Stimulated activated CD4-positive, alpha-beta T cell treated with anti-CD3 and anti-CD28 coated beads, TNF-alpha, amount 100 ng/mL, for 24 hours (primary cell): ENCODE measurements at places on chromosomes 2 and 18.

DNA sequence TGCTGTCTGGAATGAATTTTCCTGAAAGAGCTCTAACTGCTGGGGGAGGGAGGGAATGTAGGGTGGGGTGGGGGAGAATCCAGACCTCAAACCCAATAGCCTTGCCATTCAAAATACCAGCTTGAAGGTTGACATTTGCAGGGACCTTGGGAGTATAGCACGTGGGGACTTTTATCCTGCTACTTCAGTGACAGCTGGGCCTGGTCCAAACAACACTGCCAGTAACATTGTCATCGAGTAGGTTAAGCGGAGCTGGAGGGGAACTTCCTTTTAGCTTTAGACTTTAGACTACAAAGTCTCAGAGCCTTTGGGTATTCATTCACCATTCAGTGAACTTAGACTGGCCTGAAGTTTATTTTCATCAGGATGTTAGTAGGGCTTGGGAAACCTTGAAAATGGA is 248.7 kb downstream of the MEIS1 start:
- DNase-seq: no peak

DNA sequence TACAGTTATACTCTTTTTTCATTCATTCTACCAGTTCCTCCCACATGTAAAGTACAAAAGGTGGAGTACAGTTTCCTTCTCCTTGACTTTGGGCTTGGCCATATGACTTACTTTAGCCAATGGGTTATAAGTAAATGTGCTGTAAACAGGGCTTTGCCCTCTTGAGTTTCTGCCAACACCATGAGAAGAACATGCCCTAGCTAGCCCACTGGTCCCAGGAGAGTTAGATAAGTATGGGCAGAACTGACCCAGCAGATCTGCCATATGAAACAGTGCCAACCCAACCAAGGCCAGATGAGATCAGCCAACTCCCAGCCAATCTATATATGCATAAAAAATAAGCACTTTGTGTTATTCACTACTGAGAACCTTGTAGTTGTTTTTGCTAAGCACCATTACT is 25.5 kb downstream of the ZC3H8 start:
- no peak for DNase-seq

GRCh38 chr2:32212295-32212694 is 46.6 kb downstream of the SLC30A6 start:
- no peak for DNase-seq

GRCh38 chr2:98899041-98899702 is 36.9 kb downstream of the CRACDL start:
- DNase-seq: no peak

- DNase-seq: no peak
These were observed 177.2 kb downstream of the GALNT13 start for GRCh38 chr2:154048905-154049304.

DNA sequence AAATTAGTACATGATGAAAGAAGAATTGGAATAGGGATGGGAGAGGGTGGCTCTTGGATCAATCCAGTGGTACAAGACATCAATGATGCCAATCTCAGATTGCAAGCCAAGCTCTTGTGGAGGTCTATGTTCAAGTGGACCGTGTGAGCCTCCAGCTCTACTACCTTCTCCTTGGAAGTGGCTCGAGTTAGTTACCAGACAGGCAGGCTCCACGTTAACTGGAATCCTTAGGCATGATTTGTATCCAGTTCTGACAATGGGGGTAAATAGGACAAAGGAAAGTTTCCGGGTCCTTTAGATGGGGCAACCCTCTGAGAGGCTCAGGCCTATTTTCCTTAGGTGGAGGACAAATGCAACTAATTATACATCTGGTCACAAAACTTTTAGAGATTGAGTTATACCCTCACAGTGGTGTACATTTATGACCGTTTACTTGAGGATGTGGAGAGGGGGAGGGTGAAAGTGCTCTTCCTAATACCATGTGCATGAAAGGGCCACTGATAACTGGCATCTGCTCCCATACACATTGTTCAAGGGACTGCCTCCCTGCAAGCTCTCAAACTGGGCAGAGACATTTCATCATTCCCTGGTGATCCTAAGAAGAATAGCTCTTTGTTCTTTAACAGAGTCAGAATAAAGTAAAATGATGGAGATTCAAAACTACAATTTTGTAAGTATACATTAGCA is 180.2 kb downstream of the SOCS6 start:
- no peak for DNase-seq

DNA sequence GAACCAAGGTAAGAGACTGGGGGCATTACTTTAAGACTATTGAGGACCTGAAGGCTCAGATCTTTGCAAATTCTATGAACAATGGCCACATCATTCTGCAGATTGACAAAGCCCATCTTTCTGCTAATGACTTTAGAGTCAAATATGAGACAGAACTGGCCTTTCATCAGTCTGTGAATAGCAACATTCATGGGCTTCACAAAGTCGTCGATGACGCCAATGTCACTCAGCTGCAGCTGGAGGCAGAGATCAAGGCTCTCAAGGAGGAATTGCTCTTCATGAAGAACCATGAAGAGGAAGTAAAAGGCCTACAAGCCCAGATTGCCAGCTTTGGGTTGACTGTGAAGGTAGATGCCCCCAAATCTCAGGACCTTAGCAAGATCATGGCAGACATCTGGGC is 43.8 kb upstream of the SLC4A10 start:
- no peak for DNase-seq

- DNase-seq: no peak
These were observed 66.1 kb downstream of the RBBP8 start for GRCh38 chr18:22999212-22999611.

- DNase-seq: no peak
These were observed 247.3 kb upstream of the SP5 start for GRCh38 chr2:170467568-170468422.

DNA sequence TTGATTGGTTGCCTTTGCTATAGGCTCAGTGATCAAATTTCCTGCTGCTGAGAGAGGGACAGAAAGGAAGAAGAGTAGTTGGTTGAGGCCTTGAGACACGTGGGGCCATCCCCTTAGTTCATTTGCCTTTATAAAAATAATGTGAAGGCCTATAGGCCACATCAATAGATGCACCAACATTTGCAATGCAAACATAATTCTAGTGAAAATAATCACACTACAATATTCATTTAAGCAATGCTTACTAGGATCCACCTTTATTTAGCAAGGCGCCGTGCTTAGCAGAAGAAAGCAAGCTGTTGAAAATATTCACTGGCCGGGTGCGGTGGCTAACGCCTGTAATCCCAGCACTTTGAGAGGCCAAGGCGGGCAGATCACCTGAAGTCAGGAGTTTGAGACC is 105.3 kb upstream of the CXCR4 start:
- DNase-seq: no peak

DNA sequence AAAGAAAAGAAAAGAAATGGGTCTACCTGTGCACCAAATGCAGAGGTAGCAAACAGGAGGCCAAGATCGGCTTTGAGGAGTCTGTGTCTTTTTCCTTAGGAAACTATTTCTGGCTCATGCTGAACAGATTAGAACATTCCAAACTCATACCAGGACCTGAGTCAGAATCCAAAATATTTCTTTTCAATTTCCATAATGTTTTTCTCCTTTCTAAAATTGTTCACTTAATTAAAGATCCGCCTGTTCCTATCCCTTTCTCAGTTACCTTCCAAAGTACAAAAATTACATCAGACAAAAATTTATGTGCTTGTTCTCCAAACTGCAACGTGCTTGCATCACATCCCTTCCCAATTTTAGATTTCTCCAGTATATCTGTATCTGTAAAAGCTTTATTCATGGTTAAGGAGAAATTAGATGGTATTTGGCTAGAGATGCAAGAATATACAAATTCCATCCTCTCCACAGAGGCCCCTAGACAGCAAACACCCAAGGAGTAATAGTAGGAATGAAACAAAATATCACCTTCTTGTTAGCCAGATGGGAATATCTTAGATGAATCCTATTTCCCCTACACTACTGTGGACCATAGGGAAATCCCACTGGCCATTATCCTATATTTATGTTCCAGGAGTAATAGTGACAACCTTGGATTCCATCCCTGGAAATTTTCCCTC is 130.6 kb downstream of the LNPK start:
- no peak for DNase-seq

- no peak for DNase-seq
These were observed 282.9 kb upstream of the SLC8A1 start for GRCh38 chr2:40734797-40735196.

DNA sequence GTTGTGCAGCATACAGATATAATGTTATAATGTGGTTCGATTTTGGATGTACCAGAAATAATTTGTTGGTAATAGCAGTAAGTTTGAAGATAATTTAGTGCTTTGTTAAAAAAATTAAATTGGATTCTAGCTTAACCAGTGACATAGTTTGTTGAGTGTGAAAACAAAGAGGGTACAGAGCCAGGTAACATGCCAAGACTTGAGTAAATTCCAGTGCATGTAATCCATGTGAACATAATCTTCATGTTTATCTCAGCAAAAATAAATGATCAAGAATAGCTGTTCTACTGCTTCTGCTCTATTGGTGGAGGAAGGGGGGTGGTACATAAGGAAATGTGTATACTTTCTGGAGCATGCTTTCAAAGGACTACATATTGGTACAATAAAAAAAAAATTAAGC is 165.8 kb downstream of the DNAH7 start:
- no peak for DNase-seq

DNA sequence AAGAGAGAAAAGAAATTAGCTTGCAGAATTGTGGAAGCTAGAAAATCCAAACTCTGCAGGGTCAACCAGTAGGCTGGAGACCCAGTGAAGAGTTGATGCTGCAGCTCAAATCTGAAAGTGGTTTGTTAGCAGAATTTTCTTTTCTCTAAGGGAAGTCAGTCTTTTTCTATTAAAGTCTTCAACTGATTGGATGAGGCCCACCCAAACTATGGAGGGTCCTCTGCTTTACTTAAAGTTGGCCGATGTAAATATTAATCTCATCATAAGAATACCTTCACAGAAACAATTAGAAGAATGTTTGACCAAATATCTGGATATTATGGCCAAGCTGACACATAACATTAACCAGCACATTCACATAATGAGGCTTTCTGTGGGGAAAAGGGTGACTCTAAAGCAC is 73.7 kb downstream of the FTCDNL1 start:
- DNase-seq: no peak

DNA sequence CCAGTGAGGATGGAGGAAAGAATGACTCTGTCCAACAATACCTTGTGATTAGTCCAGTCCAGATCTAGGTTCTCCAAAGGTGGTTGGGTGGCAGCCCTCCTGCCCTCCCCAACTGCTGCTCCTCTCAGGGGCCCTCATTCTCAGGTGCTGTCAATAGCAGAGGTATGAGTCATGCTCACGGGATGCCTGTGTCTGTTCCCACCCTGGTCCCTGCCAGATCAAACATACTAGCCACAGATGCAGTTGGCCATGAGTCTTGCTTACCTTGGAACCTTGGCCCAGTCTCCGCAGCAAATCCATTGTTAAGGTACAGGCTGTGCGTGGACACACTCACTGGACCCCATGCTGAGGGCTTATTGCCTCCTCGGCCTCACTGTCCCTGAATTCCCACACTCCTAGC is 24.9 kb upstream of the RPIA start:
- no peak for DNase-seq

DNA sequence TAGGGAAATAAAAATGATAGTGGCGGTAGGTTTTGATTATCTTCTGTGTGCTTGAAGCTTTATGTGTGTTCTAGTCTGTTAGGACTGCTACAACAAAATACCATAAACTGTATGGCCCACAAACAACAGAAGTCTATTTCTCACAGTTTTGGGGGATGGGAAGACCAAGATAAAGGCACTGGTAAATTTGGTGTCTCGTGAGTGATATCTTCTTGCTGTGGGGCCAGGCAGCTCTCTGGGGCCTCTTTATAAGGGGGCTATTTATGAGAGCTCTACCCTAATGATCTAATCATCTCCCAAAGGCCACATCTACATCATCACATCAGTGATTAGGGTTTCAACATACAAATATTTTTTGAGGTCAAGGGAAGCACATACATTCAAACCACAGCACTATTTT is 86.8 kb upstream of the SPHKAP start:
- no peak for DNase-seq

GRCh38 chr2:65834062-65834461 is 401.7 kb upstream of the SPRED2 start:
- DNase-seq: no peak

- no peak for DNase-seq
These were observed 13.6 kb downstream of the UPP2 start for GRCh38 chr2:158115202-158115767.

- DNase-seq: no peak
These were observed 1.6 kb downstream of the SESTD1 start for GRCh38 chr2:179263015-179263414.

DNA sequence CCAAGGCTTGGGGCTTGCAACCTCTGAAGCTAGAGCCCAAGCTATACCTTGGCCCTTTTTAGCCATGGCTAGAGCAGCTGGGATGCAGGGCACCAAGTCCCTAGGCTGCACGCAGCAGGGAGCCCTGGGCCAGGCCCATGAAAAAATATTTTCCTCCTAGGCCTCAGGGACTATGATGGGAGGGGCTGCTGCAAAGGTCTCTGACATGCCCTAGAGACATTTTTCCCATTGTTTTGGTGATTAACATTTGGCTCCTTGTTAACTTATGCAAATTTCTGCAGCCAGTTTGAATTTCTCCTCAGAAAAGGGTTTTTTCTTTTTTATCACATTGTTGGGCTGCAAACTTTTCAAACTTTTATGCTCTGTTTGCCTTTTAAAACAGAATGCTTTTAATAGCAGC is 56.9 kb upstream of the LHCGR start:
- no peak for DNase-seq

GRCh38 chr2:146873646-146874259 is 971.1 kb upstream of the ACVR2A start:
- no peak for DNase-seq
